ENCODE measurements at places on chromosomes 6 and 20.

GRCh38 chr6:108793516-108794251 lies 54.5 kb upstream of the ARMC2 start:
- DNase-seq, result no peak

- no peak for DNase-seq
Measured at GRCh38 chr6:132651062-132651461, 7.9 kb downstream of the TAAR1 start.

GRCh38 chr20:2086177-2086979 lies 15.2 kb upstream of the STK35 start:
- no peak for DNase-seq

GRCh38 chr20:44038681-44039123 lies 124.0 kb downstream of the TOX2 start:
- no peak for DNase-seq

DNA sequence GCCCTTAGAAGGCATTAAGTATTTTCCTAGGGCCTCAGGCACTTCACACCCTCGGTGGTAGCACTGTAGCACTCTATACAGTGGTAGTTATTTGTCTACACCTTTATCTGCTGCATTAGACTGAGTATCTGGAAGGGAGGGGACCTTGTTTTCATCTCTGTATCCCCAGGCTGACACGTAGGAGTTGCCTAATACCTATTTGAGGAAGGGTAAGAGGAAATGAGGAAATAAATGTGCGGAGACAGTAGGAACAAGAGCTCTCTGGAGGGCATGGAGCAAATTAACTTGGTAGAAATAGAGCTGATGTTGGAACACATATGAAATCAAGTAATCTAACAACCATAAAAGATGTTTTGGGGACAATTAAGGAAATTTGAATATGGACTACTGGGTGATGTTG lies 3.9 kb downstream of the CNPY3 start:
- peak; percentile 14 for DNase-seq

DNA sequence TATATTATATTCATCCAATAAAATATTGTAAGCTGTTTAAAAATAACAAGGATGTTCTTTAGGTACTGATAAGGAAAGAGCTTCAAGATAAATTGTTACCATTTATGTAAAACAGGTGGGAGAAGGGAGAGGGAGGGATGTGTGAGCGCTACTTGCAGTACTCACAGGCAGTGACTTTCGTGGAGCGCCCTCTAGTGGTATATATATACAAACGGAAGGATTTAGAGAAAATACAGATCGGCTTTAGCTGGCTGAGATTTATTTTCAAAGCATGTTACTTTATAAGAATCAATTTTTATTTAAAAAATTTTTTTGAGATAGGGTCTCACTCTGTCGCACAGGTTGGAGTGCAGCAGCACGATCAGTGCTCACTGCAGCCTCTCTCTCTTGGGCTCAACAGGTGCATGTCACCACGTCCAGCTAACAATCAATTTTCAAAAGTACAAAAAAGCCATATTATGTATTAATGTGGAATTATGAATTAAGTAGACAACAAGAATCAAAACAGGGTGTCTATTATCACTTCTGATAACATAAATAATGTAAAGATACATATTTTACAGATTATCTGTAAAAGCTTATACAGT lies 3.3 kb upstream of the MOG start:
- DNase-seq, result peak; percentile 85

GRCh38 chr6:159973406-159973805 lies 4.5 kb downstream of the IGF2R start:
- DNase-seq, result no peak

- no peak for DNase-seq
Measured at GRCh38 chr20:13243826-13244376, 22.8 kb downstream of the ISM1 start.

GRCh38 chr20:4084096-4084495 lies 68.7 kb upstream of the RNF24 start:
- no peak for DNase-seq

DNA sequence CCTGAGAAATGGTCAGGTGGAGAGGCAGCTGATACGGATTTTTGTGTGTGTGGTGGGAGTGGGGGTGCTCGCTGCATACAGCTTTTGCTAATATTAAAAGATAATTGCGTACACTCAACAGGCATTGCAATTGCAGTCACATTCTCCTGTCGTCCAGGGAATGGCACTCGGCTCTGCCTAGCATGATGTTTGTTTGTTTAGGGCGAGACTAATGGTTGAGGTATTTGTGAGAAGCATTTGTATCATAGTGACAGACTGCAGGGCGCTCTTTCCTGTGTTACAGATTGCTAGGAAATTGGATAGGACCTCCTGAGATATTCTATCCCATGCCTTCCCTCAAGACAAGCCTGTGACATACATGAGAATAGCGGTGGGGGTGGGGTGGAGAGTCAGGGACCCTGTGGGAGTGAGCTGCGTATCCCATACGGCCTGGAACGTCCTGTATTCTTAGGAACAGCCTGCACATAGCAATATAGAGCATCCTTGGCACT lies 207.4 kb downstream of the SOX4 start:
- DNase-seq, result no peak

- DNase-seq, result no peak
Measured at GRCh38 chr6:85460154-85460920, 10.5 kb downstream of the NT5E start.

- DNase-seq, result no peak
Measured at GRCh38 chr6:136763716-136764516, 28.4 kb downstream of the MAP3K5 start.

DNA sequence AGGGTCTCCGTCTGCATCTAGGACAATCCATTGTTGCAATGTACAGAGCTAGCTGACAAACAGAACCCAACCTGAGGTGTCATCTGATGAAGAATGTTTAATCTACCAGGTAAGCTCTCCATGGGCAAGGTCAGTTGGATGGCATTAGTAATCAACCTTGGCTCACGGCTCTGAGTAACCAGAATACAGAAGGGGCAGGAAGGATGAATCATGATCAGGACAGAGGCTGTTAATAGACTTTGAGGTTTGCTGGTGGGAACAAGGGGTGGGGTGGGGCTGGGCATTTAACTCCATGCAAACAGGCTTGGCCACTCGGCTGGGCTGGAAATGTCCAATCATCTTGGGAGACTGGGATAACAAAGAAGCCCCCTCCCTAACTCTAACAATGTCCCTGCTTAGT lies 77.1 kb upstream of the MRPS10 start:
- no peak for DNase-seq

DNA sequence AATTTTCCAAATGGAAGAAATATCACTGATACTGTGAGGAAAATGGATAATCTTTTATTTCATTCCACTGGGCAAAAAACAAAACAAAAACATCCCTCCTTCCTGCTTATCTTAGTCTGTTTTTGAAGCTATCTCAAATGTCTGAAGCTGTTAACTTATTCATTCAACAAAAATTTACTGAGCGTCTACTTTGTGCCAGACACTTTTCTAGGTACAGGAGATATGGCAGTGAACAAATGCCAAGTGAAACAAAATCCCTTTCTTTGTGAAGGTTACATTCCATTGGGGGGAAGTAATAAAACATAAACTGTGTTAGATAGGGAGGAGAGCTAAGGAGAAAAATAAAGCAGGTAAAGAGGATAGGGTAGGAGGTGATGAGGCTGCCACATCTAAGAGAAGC lies 47.5 kb downstream of the TNFRSF21 start:
- DNase-seq, result no peak

GRCh38 chr6:17869010-17869752 lies 118.3 kb downstream of the KIF13A start:
- DNase-seq, result peak; percentile 64

DNA sequence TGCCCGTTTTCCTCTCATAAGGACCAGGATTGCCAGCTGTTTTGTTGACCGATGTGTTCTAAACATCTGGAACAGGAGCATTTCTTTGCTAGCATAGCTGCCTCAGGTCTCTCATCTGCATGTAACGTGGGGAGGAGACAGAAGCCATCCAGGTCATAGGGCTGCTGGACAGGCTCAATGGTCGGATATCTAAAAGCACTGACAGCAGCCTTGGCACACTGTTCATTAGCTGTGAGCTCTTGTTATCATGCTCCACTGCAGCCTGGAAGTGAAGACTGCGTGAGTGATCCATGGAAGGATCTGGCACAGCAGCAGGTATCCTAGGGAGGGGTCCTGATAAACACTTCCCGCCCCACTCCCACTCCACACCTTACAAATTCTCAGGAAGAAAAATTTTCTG lies 175.3 kb downstream of the LRFN2 start:
- DNase-seq, result no peak

DNA sequence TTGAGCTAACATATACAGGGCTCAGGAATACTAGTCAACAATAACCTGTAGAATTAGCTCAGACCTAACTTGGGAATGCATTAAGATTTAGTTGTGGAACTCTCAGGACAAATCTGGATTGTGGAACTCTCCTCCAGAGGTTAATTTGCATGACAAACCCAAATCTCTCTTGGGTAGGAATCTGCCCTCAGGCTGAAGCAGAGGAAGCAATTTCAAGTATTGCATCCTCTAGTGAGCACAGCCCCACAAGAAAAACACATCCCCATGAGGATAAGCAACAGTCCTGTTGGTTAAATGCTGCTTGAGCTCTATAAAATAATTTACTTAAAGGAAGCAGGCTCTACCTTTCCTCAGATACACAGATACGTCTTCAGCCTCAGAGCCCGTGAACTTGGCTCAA lies 170.9 kb upstream of the STXBP5 start:
- DNase-seq, result no peak

DNA sequence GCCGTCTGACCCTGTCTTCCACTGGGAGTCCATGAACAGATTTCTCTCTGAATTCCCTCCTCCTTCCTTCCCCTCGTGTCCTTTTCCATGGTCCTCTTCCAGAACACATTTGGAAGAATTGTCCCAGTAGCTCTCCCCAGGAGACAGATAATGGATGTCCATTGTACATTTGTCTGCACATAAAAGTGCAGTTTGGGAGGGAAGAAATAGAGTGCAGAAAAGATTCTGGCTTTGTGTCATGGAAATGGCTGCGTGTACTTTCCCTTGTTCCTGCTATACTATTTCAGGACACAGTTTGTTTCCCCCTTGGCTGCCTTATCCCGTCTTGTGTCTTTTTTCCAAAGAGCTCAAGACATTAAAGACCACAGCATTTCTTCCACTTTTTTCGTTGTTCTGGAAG lies 127.6 kb downstream of the SYNDIG1 start:
- DNase-seq, result no peak

DNA sequence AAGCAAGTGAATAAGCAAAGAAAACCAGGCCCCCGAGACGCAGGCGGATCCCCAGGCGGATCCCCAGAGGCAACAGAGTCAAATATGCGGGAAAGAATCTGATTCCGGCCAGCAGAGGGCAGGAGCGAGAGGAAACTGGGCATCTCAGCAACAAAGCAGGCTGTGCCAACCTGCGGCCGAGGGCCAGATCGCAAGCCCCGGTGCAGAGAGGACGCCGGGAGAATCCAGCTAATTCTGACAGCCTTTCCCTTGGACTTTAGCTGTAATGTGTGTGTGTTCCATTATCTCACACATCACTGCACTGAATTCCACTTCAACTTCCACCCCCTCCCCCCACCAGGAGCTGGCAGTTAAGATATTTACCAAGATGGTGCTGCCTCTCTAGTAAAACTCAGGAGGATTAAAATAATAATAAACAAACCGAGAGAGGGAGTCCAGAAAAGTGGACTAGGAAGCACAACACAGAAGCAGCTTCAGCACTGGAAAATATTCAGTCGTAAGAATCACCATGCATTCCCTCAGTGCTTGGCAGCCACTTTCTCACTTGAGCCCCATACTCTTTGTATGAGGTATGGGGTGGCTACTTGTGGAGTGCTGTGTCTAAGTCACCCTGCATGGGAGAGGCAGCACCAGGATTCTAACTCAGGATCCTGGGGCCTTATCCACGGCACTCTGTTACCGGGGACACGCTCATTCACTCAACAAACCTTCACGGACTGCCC lies 66.2 kb upstream of the SNX9 start:
- peak; percentile 90 for DNase-seq

- no peak for DNase-seq
Measured at GRCh38 chr6:162165479-162165878, 562.1 kb downstream of the PRKN start.

- DNase-seq, result no peak
Measured at GRCh38 chr20:10761232-10761631, 87.4 kb upstream of the JAG1 start.

DNA sequence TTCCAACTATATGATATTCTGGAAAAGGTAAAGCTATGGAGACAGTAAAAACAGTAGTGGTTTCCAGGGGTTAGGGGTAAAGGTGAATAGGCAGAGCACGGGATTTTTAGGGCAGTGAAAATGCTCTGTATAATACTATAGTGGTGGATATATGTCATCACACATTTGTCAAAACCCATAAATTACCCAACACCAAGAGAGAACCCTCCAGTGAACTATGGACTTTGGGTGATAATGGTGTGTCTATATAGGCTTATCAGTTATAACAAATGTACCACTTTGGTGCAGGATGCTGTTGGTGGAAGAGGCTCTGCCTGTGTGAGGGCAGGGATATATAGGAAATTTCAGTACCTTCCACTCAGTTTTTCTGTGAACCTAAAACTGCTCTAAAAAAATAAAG lies 149.9 kb downstream of the GPX5 start:
- no peak for DNase-seq

GRCh38 chr6:17418281-17419188 lies 25.1 kb downstream of the CAP2 start:
- DNase-seq, result no peak

DNA sequence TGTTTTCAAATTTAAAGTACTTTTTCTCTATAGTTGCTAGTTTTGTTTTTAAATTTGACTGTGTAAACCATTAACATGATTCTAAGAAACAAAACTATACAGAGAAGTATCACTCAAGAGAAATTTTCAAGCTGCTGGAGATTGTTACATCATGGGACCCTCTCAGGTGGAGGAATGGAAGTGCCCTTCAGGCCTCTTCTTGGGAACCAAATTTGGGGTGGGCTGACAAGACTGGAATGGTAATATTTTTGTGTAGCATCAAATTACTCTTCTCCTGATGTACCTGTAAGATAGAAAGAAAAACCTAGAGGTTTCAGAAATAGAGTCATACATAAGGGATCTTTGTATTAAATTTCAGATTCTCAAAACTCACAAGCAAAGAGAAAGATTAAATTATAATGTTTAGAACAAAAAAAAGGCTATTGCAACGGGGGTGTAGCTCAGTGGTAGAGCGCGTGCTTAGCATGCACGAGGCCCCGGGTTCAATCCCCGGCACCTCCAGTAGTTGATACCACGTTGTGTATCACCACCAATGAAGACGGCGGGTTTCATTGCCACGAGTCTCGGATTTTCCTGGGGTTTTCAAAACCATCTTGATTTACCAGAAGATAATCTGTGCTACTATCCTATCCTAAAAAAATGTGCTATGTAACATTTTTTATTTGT lies 193.7 kb downstream of the GPX5 start:
- no peak for DNase-seq

- no peak for DNase-seq
Measured at GRCh38 chr6:107867302-107867615, 43.1 kb upstream of the SCML4 start.

GRCh38 chr6:3803627-3804468 lies 45.3 kb upstream of the FAM50B start:
- DNase-seq, result no peak

DNA sequence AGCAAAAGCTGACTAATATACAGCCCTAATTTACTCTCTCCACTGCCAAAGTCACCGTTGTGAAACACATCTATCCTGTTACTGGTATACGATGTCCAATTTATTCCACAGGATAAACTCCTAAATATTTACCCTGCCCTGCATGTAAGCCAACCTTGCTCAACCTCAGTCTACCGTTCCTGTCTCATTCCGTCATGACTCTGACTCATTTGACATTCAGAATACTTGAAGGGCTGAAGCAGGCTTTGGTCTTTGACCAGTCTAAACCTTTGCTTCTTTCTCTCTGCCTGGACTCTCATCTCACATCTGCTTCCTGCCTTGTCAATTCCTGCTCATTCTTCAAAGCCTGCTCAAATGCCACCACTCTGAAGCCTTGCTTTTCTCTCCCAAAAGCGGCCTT lies 157.5 kb downstream of the SCP2D1 start:
- no peak for DNase-seq

Measured in midbrain (tissue), 1 donor.